ENCODE measurements at places on chromosomes 11 and 22.

GRCh38 chr11:87020764-87021365, 16.9 kb upstream of the TMEM135 start:
- DNase-seq, result no peak

- DNase-seq, result no peak
Observed at GRCh38 chr11:21723678-21724077, 469.2 kb upstream of the ANO5 start.

DNA sequence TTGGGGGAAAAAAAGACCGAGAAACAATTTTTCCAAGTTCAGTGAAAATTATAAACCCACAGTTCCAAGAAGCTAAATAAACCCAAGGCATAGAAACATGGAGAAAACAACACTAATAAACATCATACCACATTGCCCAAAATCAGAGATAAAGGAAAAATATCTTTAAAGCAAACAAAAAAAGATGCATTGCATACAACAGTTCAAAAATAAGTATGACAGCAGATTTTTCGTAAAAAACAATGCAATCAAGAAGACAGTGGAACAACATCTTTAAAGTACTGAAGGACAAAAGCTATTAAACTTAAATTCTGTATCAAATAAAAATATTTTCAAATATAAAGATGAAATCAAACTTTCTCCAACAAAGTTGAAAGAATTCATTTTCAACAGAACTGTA, 921.3 kb downstream of the METTL15 start:
- DNase-seq, result no peak

- no peak for DNase-seq
Observed at GRCh38 chr22:32882360-32882755, 80.9 kb downstream of the TIMP3 start.

GRCh38 chr22:40279017-40279416, 67.3 kb upstream of the ADSL start:
- no peak for DNase-seq

DNA sequence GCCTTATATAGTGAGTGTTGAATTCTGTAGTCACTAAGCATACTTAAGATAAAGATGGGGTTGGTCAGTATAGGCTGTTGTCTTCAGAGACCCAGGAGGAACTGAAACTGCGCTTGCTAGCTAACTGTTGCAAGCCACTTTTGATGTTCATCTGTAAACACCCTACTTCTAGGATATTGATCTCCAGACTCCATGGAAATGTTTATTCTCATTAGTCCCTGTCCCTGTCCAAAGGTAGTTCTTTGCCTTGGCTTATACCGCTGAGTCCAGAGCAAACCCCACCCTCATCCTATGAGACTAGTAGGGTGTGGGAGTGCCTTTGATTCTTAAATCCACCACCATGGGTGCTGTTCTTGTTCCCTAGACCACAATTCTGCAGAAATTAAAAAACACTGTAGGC, 36.4 kb downstream of the DEPDC5 start:
- no peak for DNase-seq

DNA sequence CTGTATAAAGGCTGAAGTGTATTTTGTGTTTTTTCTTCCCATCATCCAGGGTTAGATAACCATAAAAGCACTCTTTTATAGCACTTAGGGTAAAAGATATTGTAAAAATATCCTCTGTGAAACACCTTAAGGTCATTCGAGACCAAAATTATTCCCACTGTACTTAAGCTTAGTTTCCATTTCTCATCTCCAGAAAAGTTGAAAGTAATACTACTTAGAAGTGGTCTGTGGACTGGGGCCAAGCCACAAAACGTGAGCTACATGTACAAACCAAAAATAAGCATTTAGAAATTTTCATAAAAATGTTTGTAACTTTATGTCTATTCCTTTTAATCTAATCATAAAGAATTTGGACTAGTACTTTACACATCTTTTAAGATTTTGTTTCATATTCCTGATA, 142.0 kb upstream of the NTM start:
- no peak for DNase-seq
